ENCODE measurements at places on chromosomes 4 and X. TPM values are rescaled to one million over a fixed set of nuclear protein-coding genes. Genes with fewer than 3 reads are reported as not detected.
A peak's percentile ranks its signal among the peaks of the same experiment; 100 is the strongest.

- no peak overlapping the region for H3K27ac ChIP-seq
- DNase-seq: no peak
- H3K36me3 ChIP-seq: no peaks in the 10 kb centered on the region
- no peaks in the 10 kb centered on the region for H3K27me3 ChIP-seq
Observed at GRCh38 chrX:19388064-19388679, 44.4 kb downstream of the PDHA1 start.

GRCh38 chr4:81195475-81195874, 19.5 kb downstream of the PRKG2 start:
- no peaks in the 10 kb centered on the region for H3K4me1 ChIP-seq
- H3K27me3 ChIP-seq: peaks cover 3% of the 10 kb centered on the region
- DNase-seq: no peak
- H3K4me3 ChIP-seq: no peak overlapping the region

DNA sequence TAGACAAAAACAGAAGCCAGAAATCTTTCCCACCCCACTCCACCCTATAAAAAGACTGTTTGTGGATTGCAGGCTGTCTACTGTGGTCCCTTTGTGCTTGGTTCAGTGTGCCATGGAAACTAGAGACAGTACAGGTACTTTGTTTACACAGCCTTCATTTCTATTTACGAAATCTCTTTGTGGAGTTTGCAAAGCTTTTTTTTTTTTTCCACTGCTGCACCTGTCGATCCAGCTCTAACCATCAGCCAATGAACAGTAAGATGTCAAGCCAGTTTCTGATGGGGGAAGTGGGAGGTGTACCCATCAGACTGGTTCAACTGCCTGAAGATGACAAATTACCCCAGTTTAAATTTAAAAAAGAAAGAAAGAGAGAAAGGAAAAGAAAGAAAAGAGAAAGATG, 20.2 kb upstream of the LRBA start:
- DNase-seq: no peak
- no peak overlapping the region for H3K27ac ChIP-seq
- no peaks in the 10 kb centered on the region for H3K36me3 ChIP-seq
- H3K4me3 ChIP-seq: no peak overlapping the region

DNA sequence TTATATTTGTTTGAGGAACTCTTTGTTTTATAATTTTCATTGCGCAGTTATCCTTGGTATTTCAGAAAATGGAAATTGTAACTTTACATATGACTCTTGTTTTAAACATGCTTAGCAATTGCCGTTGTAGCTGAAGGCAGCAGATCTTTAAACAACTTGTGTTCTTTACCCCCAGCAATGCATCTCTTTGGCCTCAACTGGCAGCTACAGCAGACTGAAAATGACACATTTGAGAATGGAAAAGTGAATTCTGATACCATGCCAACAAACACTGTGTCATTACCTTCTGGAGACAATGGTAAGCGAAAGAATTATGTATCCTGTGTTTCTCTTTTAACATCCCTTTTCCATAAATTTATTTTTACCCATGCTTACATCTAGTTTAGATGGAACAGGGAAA, 263.6 kb downstream of the DCTD start:
- H3K4me3 ChIP-seq: no peak overlapping the region
- no peak overlapping the region for H3K27ac ChIP-seq

GRCh38 chr4:95548738-95549245, at the start of gene UNC5C:
Gene UNC5C, minus strand, starts transcription at chr4:95548973.
- peaks cover 14% of the 10 kb centered on the region for H3K27me3 ChIP-seq
- H3K27ac ChIP-seq: peak within 1 kb of the TSS; percentile 86
- H3K4me3 ChIP-seq: peak within 1 kb of the TSS; percentile 92
- no peak for DNase-seq
- H3K36me3 ChIP-seq: no peaks in the 10 kb centered on the region
- H3K4me1 ChIP-seq: peaks cover 39% of the 10 kb centered on the region

- no peak overlapping the region for H3K27ac ChIP-seq
- H3K4me1 ChIP-seq: no peaks in the 10 kb centered on the region
- H3K27me3 ChIP-seq: no peaks in the 10 kb centered on the region
- no peak for DNase-seq
- no peaks in the 10 kb centered on the region for H3K36me3 ChIP-seq
Observed at GRCh38 chrX:149021159-149021558, 483.9 kb downstream of the IDS start.

- H3K27me3 ChIP-seq: peaks cover 1% of the 10 kb centered on the region
- H3K4me3 ChIP-seq: no peak overlapping the region
- DNase-seq: no peak
- peaks cover 9% of the 10 kb centered on the region for H3K4me1 ChIP-seq
- H3K36me3 ChIP-seq: no peaks in the 10 kb centered on the region
Observed at GRCh38 chrX:130841776-130842175, 61.2 kb downstream of the ENOX2 start.

- DNase-seq: peak; percentile 23
- peak within 1 kb of the TSS; percentile 86 for H3K4me3 ChIP-seq
- no peaks in the 10 kb centered on the region for H3K4me1 ChIP-seq
- no peak within 1 kb of the TSS for H3K27ac ChIP-seq
- no peaks in the 10 kb centered on the region for H3K36me3 ChIP-seq
Observed at GRCh38 chrX:119398974-119399771, at the start of gene SLC25A43. Gene SLC25A43, plus strand, starts transcription at chrX:119399336. Its CDS starts 68 bp downstream, at chrX:119399404.

GRCh38 chrX:103310555-103311398, at the start of gene BEX2:
Gene BEX2, minus strand, starts transcription at chrX:103310990. Its CDS starts 1,014 bp downstream, at chrX:103309976.
- H3K4me3 ChIP-seq: peak within 1 kb of the TSS; percentile 91
- H3K27ac ChIP-seq: peak within 1 kb of the TSS; percentile 84
- DNase-seq: peak; percentile 88
- peaks cover 3% of the 10 kb centered on the region for H3K4me1 ChIP-seq
- H3K36me3 ChIP-seq: no peaks in the 10 kb centered on the region

DNA sequence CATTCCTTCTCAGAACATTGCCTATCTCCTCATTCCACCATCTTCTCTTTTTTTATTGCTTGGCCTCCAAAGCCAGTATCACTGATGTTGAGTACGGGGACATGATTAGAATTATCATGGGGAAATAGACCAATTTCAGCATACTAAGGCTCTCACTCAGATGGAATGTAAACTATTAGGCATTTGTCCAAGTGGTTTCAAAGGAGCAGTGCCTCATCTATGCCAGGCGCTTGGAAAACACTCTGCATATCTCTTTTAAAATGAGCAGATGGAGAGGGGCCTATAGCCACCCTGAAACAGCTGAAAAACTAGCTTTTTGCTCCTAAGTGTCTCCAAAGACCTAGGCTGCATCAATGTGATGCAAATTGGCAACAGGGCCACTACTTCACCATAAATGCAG, 150.8 kb upstream of the DIPK2B start:
- no peak for DNase-seq
- H3K36me3 ChIP-seq: no peaks in the 10 kb centered on the region
- H3K27me3 ChIP-seq: no peaks in the 10 kb centered on the region
- no peak overlapping the region for H3K4me3 ChIP-seq
- no peaks in the 10 kb centered on the region for H3K4me1 ChIP-seq
- H3K27ac ChIP-seq: no peak overlapping the region

- H3K36me3 ChIP-seq: no peaks in the 10 kb centered on the region
- no peak overlapping the region for H3K4me3 ChIP-seq
- no peak for DNase-seq
- H3K4me1 ChIP-seq: no peaks in the 10 kb centered on the region
- no peak overlapping the region for H3K27ac ChIP-seq
- no peaks in the 10 kb centered on the region for H3K27me3 ChIP-seq
Observed at GRCh38 chr4:12729384-12729783, 754.8 kb downstream of the RAB28 start.

DNA sequence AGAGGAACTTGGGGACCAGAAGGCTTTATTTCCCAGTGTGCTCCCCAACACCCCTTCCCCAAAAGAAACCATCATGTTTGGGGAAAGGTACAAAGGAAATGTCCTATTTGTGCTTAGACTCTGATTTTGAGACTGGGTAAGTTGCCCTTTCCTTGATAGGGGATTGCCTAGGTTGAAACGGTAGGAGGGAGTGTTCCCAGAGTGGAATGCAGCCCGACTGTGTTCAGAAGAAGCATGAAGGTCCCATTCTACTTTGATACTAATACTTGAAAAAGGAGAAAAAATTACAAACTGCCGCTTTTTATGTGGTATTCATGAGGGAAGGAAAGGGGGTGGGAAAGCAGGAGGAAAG, 32.4 kb upstream of the TMEM131L start:
- H3K27ac ChIP-seq: no peak overlapping the region
- no peak overlapping the region for H3K4me3 ChIP-seq
- H3K27me3 ChIP-seq: peaks cover 2% of the 10 kb centered on the region

DNA sequence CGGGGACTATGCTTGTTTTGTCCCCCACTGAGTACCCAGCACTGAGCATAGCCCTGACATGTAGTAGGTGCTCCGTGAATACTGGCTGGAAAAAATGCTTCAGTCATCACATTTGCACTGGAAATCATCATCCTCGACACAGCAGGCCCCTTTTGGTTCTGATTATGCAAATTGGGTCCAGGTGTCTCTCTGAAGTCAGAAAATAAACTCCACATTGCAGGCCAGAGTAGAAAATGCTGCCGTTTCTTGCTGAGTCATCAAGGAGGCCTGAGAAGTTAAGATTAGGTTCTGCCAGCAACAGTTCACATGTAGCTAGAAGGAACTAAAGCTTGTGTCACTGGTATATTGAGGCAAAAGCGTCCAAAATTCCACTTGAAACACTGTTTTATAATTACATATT, 15.0 kb upstream of the STK32B start:
- no peak overlapping the region for H3K27ac ChIP-seq
- no peaks in the 10 kb centered on the region for H3K36me3 ChIP-seq
- no peak overlapping the region for H3K4me3 ChIP-seq
- H3K27me3 ChIP-seq: peaks cover 4% of the 10 kb centered on the region
- peaks cover 8% of the 10 kb centered on the region for H3K4me1 ChIP-seq

- H3K4me1 ChIP-seq: no peaks in the 10 kb centered on the region
- no peak overlapping the region for H3K4me3 ChIP-seq
- DNase-seq: no peak
- H3K27ac ChIP-seq: no peak overlapping the region
Observed at GRCh38 chr4:15754323-15754722, 23.8 kb upstream of the CD38 start.

DNA sequence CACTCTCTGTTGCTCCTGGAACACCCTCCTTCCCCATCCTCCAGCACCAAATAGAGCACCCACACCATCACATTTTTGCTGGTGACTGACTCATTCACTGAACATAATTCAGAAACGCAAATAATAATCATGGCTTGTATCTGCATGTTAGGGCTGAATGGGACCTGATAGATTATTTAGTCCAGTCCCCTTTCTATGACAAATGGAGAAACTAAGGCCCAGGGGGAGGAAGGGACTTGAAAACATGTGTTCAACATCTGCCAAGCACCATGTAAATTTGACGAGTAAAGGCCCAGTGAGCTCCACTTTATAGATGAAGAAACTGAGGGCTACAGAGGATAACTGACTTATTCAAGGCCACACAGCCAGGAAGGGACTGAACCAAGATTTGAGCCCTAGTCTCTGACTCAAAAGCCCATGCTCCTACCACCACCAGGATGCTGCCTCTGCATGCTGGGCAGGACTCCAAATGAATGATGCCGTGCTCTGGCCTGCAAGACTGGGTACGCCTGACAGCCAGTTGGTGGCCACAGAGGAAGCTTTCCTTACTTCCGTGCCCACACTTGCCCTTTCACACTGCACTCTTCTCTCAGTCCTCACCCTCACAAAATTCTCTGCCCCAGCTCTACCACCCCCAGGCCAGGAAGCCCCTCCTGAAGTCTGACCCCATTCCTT, 133.3 kb upstream of the PJA1 start:
- peaks cover 9% of the 10 kb centered on the region for H3K4me1 ChIP-seq
- no peak overlapping the region for H3K27ac ChIP-seq

DNA sequence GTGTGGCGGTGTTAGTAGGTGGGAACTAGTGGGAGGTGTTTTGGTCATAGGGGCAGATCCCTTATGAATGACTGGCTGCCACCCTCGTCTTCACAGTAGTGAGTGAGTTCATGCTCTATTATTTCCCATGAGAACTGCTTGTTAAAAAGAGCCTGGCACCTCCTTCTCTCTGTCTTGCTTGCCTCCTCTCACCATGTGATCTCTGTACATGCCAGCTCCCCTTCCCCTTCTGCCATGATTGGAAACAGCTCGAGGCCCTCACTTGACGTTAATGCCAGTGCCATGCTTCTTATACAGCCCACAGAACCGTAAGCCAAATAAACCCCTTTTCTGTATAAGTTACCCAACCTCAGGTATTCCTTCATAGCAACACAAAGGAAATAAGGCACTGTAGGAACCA, 21.7 kb downstream of the PNMA6F start:
- peaks cover 4% of the 10 kb centered on the region for H3K27me3 ChIP-seq
- no peaks in the 10 kb centered on the region for H3K36me3 ChIP-seq
- H3K27ac ChIP-seq: no peak overlapping the region
- no peak overlapping the region for H3K4me3 ChIP-seq

DNA sequence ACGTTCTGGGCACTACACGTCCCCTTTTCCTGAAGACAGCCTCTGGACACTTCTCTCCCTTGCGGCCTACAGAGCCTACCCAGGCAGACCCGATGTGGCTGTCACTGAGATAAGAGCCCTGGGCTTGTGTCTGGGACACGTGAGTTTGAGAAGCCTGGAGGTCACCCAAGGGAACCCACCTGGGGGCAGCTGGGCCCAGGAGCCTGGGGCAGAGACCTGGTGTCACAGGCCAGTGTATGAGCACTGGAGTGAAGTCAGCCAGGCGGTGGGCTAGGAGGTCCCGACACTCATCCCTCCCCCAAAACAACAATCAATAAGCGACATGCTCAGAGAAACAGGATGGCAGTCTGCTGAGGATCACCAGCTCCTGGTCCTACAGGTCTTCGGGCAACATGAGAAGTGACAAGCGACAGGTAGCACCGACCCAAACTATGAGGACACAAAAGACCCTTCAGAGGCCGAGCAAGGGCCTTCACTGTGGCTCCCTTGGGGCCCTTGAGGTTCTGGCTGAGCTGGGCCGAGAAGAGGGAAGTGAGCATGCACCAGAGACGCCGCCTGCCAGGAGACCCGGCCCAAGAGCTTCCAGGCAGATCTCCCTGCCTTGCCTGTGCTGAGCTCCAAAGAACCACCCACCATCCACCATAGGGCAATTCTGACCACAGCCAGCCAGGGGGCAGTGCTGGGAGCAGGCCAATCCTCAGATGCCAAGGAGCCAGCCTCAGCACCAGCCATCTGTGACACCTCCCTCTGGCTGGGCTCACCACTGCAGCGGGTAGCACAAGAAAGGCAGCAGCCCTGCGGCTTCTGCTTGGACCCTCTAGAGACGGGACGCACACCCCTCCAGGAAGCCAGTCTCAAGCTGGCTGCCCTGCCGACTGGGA, 11.0 kb upstream of the DUSP9 start:
- H3K36me3 ChIP-seq: peaks cover 4% of the 10 kb centered on the region
- H3K27ac ChIP-seq: no peak overlapping the region
- H3K4me1 ChIP-seq: peaks cover 2% of the 10 kb centered on the region
- H3K27me3 ChIP-seq: no peaks in the 10 kb centered on the region
- no peak overlapping the region for H3K4me3 ChIP-seq

Gene BGN
- total RNA-seq: 0.56 TPM

Gene MAGEA4
- total RNA-seq: not detected

Gene CLDN22
- total RNA-seq: not detected

Gene PF4V1
- total RNA-seq: not detected

Gene UGT2B11
- not detected for total RNA-seq

Gene SPIN2A
- 1.5 TPM for total RNA-seq

Gene TRO
- total RNA-seq: 236 TPM

Gene PPP1R2C
- not detected for total RNA-seq

Data from glutamatergic neuron (in vitro differentiated cells).